ENCODE measurements at places on chromosomes 4 and X.

GRCh38 chr4:83618431-83618830 lies 82.5 kb downstream of the GPAT3 start:
- DNase-seq, result peak; percentile 85

DNA sequence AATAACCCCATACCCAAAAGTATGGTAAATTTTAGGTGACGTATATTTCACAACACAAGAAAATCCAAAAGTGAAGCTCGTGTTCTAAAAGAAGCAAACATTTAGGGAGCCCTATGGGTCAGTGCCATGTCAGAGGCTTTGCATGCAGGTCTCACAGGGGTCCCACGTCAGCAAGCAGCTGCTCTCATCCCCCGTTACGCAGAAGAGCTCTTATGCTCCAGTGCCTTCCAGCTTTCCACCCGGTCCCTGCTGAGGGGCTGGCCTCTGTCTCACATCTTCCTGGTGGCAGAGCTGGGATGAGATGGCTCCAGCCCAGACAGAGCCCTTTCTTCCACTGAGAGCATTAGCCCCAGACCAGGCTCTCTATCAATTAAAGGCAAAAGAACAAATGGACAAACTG lies 82.0 kb downstream of the IRF2 start:
- DNase-seq, result no peak

DNA sequence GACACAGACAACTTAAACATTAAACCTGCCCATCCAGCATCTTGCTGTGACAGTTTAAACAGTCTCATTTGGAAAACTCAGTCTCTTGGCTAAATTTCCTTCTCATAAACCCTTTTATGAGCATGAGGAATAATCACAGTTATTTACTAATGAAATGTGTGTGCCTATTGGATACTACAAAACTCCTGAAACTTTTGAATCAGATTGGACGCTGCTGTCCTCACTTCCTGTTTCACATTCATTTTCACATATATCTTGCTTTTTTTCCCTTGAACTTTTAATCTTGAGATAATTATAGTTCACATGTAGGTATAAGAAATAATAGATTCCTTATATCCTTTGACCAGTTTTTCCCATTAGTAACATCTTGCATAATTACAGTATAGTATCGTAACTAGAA lies 111.7 kb downstream of the CDKL5 start:
- DNase-seq, result no peak

GRCh38 chr4:72357908-72358307 lies 211.1 kb downstream of the ADAMTS3 start:
- DNase-seq, result peak; percentile 80

DNA sequence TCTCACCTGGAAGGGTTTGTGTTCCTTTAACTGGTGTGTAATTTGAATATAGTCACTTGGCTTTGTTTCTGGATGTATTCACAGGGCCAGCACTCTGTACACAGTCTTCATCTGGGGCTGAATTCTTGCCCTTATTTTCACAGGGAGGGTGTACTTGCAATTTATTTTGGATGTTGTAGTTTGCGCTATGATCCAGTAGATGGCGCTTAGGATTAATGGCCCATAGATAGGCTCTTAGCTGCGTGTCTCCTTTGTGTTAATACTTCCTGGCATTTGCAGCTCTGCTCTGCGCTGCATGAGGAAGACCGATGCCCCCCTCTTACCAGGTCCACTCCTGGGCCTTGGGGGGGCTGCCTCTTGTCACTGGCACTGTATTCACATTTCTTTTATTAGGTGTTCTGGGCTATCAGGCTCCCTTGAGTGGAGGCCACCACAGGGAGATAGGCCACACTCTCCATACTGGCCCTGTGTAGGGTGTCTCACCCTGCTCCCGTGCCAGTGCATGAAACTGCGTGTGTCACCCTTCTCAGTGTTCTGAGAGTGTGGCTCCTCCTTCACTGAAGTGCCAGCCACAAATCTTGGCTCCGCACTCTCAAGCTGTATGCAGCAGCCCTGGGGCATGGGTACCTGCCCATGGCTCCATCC lies 562.2 kb downstream of the ZIC3 start:
- DNase-seq, result peak; percentile 36

GRCh38 chr4:148068065-148068911 lies 336.4 kb downstream of the ARHGAP10 start:
- DNase-seq, result peak; percentile 35

GRCh38 chr4:56619160-56619559 lies 61.9 kb downstream of the HOPX start:
- DNase-seq, result peak; percentile 25

DNA sequence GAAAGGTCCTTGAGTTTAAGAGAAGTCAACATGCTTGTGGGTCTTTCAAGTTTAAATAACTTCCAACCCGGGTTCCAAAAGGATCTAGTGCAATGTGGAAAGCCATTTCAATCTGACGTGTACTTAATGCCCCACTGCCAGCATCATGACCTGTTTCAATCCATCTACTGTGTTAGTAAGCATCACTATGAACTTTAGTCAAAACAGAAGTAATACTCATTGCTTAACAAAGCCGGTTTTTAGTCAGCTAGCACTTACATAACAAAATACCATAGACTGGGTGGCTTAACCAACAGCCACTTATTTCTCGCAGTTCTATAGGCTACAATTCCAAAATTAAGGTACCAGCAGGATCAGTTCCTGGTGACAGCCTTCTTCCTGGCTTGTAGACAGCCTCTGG lies 677.5 kb downstream of the DMD start:
- DNase-seq, result no peak

GRCh38 chrX:115642895-115643530 lies 82.0 kb downstream of the PLS3 start:
- peak; percentile 77 for DNase-seq

- no peak for DNase-seq
These were observed 26.9 kb upstream of the AMOT start for GRCh38 chrX:112867570-112867969.

- no peak for DNase-seq
These were observed 72.7 kb downstream of the EFNB1 start for GRCh38 chrX:68901519-68901918.

DNA sequence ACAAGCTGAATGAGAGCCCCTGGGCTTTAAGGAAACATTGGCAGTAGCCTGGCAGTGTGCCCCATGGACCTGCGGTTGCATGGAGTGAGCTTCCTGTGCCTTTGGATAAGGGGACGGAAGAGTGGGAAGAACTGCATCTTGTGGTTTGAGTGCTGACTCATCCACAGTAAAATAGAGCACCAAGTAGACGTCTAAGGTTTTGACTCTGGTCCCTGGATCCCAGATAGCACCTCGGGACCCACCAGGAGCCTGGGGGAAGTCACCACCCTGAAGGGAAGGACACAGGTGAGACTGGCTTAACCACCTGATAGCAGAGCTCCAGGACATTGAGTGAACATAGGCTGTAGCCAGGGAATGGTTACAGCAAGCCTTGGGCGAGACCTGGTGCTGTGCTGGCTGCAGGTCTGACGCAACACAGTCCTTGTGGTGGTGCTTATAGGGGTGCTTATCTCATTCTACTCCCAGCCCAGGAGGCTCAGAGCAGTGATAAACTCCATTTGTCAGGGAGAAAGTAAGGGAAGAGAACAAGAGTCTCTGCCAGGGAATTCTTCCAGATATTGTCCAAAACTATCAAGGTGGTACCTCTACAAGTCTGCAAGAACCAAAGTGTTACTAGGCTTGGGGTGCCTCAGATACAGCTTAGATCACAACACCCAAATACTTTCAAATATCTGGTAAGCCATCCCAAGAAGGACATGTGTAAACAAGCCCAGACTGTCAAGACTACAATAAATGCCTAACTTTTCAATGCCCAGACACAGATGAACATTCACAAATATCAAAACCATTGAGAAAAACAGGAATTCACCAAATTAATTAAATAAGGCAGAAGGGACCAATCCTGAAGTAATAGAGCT lies 123.6 kb upstream of the TET2 start:
- no peak for DNase-seq

DNA sequence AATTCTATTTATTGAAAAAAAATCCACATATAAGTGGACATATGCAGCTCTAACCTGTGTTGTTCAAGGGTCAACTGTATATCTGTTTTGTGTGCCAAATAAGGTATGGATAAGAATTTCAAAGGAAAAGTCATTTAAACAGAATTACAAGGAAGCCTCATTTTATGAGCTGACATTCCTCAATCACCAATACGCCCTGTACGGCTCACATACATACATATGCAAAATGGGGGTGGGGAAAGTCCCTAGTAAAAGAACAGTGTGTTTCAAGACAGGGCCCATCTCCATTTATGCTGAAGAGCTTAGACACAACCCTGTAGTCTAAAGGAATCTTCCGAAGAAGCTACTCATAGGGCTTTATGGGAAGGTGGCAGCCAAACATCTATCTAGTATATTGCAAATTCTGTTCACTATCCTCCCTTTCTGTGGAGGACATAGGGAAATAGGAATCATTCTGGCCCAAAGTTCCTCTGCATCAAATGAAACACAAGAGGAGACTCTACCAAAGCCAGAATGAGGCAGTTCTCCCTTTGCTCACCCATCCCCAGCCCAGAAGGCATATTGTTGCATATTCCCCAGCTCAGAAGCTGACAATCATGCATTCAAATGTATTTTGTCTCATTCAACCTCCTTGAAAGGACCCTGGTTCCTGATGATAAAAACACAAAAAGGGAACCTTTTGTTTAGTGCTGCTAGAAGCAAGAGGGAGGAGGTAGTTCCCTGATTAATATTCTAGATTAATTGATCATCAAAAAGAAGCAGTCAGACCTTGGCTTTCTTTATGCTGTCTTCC lies 13.7 kb upstream of the ZBTB33 start:
- DNase-seq, result no peak

- no peak for DNase-seq
These were observed 35.9 kb downstream of the SYTL4 start for GRCh38 chrX:100695991-100696390.

GRCh38 chr4:37682701-37683401 lies 3.3 kb downstream of the RELL1 start:
- no peak for DNase-seq

DNA sequence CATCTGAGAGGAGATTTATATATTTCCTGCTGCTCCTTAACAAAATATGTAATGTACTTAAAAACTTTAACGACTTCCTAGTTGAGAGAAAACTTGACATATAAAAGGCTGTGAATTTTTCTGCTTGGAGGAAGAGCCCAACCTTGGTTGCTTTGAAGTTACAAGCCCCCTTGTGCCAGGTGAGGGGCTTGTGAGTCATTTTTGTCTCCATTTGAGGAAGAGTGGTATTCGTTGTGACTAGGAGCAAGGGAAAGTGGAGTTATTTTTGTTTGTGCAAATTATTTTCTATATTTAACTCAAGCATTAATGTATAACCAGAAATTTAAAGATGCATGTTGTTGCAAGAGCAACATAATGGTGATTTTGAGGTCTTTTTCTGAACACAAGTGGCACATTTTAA lies 99.0 kb upstream of the DDX3X start:
- no peak for DNase-seq

- DNase-seq, result peak; percentile 48
These were observed 164.9 kb upstream of the KLF3 start for GRCh38 chr4:38499101-38499500.

DNA sequence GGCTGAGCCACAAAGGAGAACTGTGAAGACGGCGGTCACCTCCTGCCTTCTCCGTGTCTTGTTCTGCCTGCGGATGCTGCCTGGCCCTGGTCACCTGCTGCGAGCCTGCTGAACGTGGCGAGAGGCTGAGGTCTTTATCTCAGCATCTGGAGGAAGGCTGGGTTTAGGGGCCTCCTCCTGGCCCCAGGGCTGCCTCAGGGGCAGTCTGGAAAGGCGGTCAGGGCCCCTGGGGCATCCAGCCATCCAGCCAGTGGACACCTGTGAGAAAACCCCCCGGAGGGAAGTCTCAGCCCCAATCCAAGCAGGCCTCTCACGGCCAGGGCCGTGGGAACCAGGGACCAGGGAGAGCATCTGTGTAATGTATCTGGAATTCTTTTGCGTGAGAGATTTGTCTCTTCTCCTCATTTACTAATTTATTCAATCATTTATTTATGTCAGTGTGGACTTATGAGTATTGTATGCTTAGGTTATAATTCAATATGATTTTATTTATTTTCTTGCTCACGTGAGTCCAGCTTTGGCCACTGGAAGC lies 11.3 kb downstream of the PDE6B start:
- no peak for DNase-seq

GRCh38 chr4:110654254-110654635 lies 31.4 kb upstream of the PITX2 start:
- peak; percentile 74 for DNase-seq

DNA sequence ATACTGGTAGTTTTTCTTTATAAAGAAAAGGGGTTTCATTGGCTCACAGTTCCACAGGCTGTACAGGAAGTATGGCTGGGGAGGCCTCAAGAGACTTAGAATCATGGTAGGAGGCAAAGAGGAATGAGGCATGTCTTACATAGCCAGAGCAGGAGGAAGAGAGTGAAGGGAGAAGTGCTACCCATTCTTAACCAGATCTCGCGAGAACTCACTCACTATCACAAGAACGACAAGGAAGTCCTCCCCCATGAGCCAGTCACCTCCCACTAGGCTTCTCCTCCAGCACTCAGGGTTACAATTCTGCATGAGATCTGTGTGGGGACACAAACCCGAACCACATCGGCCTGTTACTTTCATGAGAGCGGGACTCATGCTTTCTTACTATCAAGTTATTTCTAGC lies 240.5 kb downstream of the TENM3 start:
- DNase-seq, result no peak

DNA sequence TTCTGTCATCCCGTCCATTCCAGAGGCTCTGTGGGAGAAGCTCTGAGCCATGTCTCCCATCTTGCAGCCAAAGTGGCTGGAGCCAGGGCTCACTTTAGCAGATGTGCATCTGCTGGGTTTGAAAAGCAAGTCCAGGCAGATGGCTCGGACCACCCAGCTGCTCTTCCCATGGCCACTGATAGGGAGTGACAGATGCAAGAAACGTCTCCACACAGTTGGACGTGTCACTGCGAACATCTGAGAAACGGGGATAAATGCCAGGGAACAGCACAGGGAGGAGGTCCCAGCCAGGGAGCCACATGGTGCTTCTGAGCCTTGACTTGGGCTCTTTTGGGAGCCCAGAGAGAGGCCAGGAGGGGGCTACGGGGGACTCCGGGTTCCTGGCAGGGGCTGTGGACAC lies 242.3 kb downstream of the AFAP1 start:
- no peak for DNase-seq

DNA sequence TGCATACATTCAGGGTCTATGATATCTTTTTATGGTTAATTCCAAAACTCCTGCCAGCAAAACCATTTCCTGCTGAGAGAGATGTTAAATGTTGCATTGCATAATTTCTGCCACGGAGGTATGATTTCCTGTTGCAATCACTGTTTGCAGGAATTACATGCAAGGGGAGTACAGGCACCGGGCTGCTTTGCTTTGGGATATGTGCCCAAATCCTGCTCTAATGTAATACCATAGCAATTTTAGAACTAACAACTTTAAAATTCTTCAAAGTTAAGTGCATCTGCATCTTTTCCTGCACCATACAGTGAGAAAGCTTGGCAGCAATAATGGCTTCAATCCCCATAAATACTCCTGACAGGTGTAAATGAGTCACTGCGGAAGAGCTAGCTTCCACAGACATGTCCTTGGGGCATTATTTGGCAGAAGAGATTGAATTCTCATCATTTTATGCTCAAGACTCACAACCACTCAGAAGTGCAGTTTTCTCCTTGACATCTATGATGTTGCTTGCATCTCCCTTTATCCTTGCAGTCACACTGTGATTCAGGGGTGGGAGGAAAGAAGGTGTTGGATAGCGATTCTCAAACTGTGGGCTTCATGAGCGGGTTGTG lies 29.6 kb downstream of the TRIM2 start:
- peak; percentile 100 for DNase-seq
